NCI-H1694 treated with DMSO at 0.1 percent for 48 hours (cell line): ENCODE measurements at places on chromosomes 2 and 18.

GRCh38 chr18:62128157-62128556 lies 58.7 kb downstream of the PIGN start:
- no peak for DNase-seq

- no peak for DNase-seq
These were observed 1.2 kb downstream of the RMP24 start for GRCh38 chr18:35973650-35974049.

GRCh38 chr2:70328921-70329561 lies 27.2 kb upstream of the FAM136A start:
- DNase-seq: no peak

DNA sequence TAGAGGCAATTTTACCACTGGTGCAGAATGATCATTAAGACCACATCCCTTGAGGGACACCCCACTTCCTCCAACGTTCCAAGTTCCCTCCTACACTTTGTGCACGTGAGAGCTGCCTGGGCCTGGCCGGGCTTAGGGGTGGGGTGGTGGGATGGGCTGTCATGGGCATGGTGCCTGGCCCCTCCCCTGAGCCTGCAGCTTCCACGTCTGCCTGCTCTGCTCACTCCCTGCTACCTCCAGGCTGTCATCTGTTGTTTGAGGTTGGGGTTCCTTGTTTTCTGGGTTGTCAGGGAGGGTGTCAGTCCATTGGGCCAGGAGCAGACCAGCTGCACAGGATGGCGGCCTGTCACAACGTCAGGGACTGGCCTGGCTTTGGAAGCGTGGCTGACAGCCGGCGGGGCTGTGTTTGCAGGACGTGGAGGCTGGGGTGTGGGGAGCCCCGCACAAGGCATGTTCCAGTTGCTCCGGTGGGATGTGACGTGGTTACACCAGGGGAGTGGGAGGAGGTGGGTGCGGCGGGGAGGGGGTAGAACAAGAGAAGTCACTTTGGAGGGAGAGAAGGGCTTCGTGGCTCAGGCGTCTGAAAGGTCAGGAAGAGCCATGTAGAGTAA lies 72.3 kb downstream of the RTP5 start:
- no peak for DNase-seq

GRCh38 chr18:23133860-23134779 lies 1.2 kb upstream of the CABLES1 start:
- peak; percentile 32 for DNase-seq

DNA sequence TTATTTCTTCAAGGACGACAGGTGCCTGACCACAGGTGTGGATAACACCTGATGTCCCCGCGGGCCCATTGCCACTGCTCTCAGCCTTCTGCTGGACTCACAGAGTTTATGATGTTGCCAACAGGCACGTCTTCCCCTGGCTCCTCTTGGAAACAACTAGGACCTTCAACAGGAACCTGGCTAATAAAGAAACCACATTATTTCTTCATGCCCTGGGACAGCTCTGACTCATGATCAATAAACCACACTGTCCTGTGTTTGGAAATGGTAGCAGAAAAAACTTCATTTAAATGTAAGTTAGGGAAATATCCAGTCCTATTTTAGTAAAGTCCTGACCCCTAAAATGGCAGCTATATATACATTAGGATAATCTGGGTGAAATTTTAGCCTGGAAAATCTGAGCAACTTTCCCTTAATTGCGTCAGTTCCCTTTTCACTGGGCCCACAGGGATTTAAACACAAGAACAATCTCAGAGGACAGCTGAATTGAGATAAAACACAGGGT lies 158.9 kb downstream of the VAPA start:
- DNase-seq: no peak

DNA sequence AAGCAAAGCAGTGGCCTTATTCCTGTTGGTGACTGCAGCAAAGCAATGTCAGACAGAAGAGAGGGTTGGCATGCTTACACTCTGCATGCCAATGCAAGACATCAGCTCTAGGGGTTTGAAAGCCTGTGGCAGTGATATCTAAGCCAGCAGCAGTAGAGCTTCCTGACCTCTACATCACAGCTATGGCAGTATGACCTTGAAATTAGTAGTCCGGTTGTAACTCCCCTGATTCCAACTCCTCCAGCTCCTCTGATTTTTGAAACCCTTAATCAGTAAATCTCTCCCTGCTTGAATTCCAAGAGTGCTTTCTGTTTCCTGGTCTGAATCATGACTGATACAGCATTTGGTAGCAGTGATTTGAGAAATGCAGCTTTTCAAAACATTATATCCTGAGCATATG lies 60.0 kb upstream of the LRP1B start:
- DNase-seq: no peak

- DNase-seq: no peak
These were observed 20.5 kb downstream of the FRZB start for GRCh38 chr2:182845794-182846417.

DNA sequence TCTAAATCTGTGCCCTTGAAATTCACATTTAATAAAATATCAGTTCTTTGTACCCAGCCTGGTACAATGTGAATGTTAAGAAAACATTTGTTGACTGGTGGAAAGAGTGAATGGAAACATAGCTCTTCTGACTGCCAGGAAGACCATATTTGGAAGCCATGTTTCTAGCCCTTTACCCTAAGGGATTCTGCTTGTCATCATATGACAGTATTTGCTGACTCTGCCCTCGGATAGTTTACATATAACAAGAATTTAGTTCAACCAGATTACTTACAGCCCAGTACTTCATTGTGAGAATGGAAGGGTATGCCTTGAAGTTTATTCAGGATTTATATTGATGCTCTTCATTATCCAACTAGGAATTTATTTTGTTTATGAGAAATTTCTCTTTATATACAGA lies 13.8 kb upstream of the KCNS3 start:
- no peak for DNase-seq

GRCh38 chr2:63617366-63617765 lies 28.6 kb downstream of the MDH1 start:
- no peak for DNase-seq

- DNase-seq: no peak
These were observed 24.0 kb downstream of the MYO7B start for GRCh38 chr2:127559454-127559853.

- DNase-seq: no peak
These were observed 65.5 kb downstream of the SOWAHC start for GRCh38 chr2:109679626-109680025.

- DNase-seq: no peak
These were observed 417.3 kb downstream of the TGIF1 start for GRCh38 chr18:3867236-3867635.

- DNase-seq: peak; percentile 78
These were observed 66.7 kb upstream of the DNAJC10 start for GRCh38 chr2:182649316-182649715.

- no peak for DNase-seq
These were observed 6.0 kb downstream of the LHCGR start for GRCh38 chr2:48749291-48750127.

GRCh38 chr2:70977605-70978205 lies 725 bp upstream of the ANKRD53 start:
- DNase-seq: peak; percentile 30

DNA sequence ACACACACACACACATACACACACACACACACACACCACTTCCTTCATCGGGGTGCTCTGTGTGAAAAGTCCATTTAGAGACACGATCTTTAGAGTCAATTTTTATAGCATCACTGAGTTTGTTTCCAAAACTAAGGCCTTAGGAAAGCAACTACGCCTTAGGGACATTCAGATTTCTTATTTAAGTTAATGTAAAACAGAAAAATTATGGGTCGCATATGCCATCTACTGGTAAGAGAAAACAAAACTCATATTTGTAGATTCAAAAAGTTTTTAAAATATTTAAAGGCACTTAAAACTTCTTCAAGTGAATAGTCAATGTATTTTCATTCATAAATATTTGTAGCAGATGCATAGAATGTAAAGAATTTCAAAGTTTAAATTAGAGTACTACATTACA lies 166.2 kb downstream of the ATAD2B start:
- DNase-seq: peak; percentile 54

- DNase-seq: no peak
These were observed 6.9 kb upstream of the CXCR4 start for GRCh38 chr2:136124805-136125204.

DNA sequence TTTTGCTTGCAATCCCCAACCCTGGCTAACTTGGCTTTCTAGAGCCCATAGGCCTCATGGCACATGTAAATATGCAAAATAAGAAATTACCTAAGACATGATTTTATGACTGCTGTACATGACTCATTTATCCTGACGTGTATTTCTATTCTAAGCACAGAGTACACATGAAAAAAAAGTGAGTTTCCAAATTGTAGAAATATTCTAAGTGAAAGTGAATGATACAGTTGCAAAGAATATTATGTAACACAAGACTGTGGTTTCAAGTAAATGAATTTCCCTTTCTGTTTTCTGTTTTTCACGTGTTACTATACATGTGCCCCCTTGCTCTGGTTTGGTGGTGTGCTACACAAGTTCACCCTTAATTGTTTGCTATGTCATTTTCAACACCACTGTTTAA lies 162.4 kb downstream of the LRP1B start:
- no peak for DNase-seq

- no peak for DNase-seq
These were observed 4.2 kb downstream of the ERFE start for GRCh38 chr2:238162846-238163441.

DNA sequence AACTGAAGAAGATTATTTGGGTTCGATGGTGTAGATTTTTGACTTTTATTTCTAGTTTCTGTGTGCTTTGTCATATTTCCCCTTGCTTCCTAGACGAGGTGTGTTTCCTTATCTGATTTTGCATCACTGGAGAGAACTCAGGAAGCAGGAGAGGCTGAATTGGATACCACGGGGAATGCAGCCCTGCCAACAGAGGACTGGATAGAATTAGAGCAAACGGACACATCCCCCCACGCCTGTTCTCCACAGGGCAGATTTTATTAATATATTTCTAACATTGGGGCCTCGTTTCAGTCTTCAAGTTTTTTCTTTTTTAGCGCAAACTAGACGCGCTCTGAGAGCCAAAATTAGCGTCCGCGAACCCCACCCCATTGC lies 678 bp upstream of the VAPA start:
- DNase-seq: no peak

- DNase-seq: peak; percentile 17
These were observed 1.3 kb upstream of the ANKRD12 start for GRCh38 chr18:9135081-9135911.

DNA sequence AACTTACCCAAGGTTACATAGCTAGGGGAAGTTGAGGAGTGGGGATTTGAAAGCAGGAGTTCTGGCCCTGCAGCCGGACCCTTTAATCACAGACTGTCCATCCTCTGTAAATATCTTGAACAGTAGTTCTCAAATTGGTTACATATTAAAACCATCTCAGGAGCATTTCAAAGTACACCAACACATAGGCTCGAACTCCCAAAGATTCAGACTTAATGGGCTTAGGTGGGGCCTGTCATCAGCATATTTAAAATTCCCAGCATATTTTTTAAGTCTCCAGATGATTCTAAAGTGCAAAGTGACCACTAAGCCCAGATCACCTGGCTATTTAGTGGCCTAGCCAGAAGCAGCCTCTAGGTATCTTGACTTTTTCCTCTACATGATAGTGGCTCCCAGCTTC lies 192.2 kb downstream of the ZNF385B start:
- DNase-seq: no peak

- DNase-seq: no peak
These were observed 194.6 kb downstream of the STK39 start for GRCh38 chr2:168052773-168053172.

DNA sequence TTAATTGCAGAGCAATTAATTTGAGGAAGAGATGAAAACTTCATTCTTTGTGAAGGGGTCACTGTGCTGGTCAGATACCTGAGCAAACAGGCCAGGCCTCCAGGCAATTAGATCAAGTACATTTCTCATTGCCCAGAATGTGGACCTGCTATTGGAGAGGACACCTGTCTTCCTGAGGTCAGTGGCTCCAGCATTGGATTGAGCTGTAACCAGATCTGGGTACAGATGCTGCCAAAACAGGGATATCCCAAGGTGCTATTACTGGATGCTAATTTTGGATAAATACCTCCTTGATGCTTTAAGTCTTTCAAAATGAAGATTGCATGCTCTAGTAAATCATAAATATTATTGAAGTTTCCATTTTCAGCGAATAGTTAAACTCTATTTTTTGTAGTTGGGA lies 131.5 kb downstream of the FAM161A start:
- DNase-seq: no peak

GRCh38 chr2:151228847-151229512 lies 32.7 kb downstream of the RBM43 start:
- DNase-seq: no peak

DNA sequence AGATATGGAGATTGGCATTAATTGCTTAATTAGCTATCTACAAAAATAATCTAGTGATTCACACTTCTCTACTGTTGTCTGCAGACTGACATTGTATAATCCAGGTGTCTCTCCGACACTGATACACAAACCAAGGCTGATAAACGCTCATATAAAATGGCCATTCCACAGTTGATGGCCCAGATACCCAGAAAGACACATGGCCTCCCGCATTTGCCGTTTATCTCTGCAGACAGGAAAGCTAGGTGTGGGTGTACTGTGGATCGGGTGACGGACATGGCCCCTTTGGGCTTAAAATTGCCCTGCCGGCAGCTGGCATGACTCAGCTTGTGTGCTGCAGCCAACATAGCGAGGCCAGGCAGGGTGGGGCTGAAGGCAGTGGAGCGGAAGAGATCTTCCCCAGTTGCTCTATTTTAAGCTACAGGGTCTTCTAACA lies 18.5 kb downstream of the PMAIP1 start:
- peak; percentile 36 for DNase-seq

- no peak for DNase-seq
These were observed 237.4 kb downstream of the LPIN1 start for GRCh38 chr2:11983870-11984269.

DNA sequence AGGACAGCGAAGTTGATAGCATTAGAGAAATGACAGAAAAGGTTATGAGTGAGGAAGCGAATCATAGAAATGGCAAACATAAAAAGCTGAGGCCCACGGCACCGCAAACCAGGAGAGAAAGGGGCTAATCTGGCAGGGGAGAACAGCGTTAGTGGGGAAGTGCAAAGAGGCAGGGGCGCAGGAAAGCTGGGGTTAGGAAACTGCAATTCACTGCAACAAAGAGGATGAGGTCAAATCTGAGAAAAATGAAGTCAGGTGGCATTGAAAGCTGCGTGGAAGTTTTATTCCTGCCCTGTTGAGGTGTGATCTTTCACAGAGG lies 653 bp upstream of the ABI2 start:
- peak; percentile 47 for DNase-seq

- DNase-seq: no peak
These were observed 41.2 kb downstream of the KIAA2012 start for GRCh38 chr2:202114291-202114690.

GRCh38 chr2:2831633-2832032 lies 500.6 kb upstream of the MYT1L start:
- no peak for DNase-seq

GRCh38 chr2:238865744-238866355 lies 18.0 kb downstream of the TWIST2 start:
- no peak for DNase-seq

DNA sequence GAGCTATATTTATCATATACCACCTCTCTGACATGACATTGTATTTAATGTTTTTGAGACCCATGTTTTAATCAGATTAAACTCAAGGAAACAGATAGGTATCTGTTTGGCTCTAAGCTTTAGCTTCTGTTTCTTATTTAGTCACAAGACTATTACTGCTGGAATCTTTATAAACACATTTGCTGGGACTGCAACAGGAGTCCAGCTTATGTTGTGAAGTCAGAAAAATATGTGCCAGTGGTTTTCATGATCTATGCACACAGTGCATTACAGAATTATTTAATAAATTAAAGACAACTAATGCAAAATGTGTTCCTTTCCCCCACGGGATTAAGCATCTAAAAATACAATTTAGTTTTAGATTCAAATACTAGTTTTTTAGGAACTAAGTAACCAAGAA lies 338.9 kb downstream of the ZEB2 start:
- DNase-seq: no peak
